ENCODE measurements at places on chromosomes 3 and 15.

DNA sequence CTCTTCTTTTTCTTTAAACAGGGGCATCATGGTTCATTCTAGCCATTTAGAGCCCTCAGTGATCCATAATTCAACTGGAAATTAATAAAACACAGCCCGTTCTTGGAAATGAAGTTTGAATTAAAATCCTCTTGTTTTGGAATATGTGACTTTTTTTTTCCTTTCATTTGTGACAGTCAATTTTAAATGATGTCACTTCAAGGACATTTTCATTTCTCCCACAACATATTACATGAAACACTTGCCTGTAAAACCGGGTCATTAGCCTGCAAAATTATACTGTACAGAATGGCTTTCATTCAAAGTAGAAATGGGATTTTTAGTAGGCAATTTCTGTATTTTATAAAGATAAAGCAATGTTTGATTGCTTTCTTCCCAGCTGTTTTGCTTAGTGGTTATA, 789 bp upstream of the SEMA6D start:
- DNase-seq = no peak

- no peak for DNase-seq
Measured at GRCh38 chr3:89058371-89058770, 49.0 kb upstream of the EPHA3 start.

DNA sequence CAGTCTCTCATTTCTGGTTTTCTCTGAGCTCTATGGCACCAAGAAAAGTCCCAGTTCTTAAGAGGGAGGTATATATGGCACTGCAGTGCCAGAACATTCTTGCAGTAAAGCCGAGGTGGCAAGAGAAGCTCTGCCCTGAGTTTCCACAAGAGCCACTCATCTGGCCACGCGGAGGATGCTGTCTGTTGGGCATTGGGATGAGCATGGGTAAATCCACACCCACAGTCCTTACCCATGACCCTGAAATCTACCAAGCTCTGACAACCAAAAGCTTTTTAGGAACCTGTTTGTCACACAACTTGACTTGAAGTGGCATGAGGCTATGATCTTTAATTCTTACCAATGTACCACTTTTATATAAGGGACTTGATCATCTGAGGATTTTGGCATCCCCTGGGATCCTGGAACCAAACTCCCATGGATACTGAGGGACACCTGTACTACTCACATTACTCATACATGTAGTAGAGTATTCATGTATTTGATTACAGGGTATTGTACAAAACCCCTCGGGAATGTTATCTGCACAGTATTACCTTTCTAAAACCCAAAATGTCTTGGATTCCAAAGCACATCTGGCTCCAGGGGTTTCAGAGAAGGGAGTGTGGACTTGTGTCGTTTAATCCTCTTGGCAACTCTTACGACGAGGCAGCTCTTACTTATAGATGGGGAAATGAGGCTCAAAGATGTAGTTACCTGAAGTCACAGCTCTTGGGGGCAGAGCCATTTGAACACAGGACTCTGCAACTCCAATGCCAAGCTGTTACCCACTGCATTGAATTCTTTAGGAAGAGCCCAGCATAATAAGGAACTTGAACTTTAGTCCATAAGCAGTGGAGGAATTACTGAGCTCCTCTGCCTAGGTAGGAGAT, 8.8 kb downstream of the RPL32 start:
- no peak for DNase-seq

- no peak for DNase-seq
Measured at GRCh38 chr3:13002398-13003124, 70.7 kb downstream of the IQSEC1 start.

- no peak for DNase-seq
Measured at GRCh38 chr3:17643691-17644090, 98.7 kb downstream of the TBC1D5 start.

- no peak for DNase-seq
Measured at GRCh38 chr3:46926871-46927717, 49.5 kb downstream of the CCDC12 start.

GRCh38 chr3:52827866-52828376, 2.6 kb downstream of the ITIH4 start:
- DNase-seq = no peak

- DNase-seq = peak; percentile 40
Measured at GRCh38 chr3:46065750-46066256, 38.5 kb upstream of the XCR1 start.

- DNase-seq = no peak
Measured at GRCh38 chr3:24929521-24929920, 434.9 kb upstream of the THRB start.

- no peak for DNase-seq
Measured at GRCh38 chr3:10683106-10683505, 132.9 kb upstream of the SLC6A11 start.

- no peak for DNase-seq
Measured at GRCh38 chr3:197165890-197166289, 132.5 kb downstream of the DLG1 start.

GRCh38 chr3:52596658-52597265, 60.4 kb downstream of the UQCC5 start:
- DNase-seq = no peak

GRCh38 chr3:140906785-140907184, 34.9 kb upstream of the SLC25A36 start:
- DNase-seq = no peak

- DNase-seq = peak; percentile 29
Measured at GRCh38 chr3:72102112-72102616, 317.2 kb upstream of the PROK2 start.

GRCh38 chr3:111956995-111957734, 21.7 kb upstream of the ABHD10 start:
- peak; percentile 36 for DNase-seq

- no peak for DNase-seq
Measured at GRCh38 chr3:162973428-162973917, 1476.9 kb downstream of the OTOL1 start.

- DNase-seq = peak; percentile 84
Measured at GRCh38 chr15:22978691-22979237, 1.4 kb downstream of the CYFIP1 start.

- no peak for DNase-seq
Measured at GRCh38 chr15:99496302-99496629, 69.5 kb upstream of the MEF2A start.

GRCh38 chr15:70465812-70466211, 297.5 kb downstream of the UACA start:
- DNase-seq = no peak
